ENCODE measurements at places on chromosomes 5 and 9. TPM values are rescaled to one million over a fixed set of nuclear protein-coding genes. Genes with fewer than 3 reads are reported as not detected.

FUT7 gene
- polyA plus RNA-seq, result 0.06 TPM

OR13C3 gene
- polyA plus RNA-seq, result not detected

IL13 gene
- polyA plus RNA-seq, result not detected

HINT1 gene
- polyA plus RNA-seq, result 479 TPM

FAXDC2 gene
- 34.1 TPM for polyA plus RNA-seq
